ENCODE measurements at places on chromosomes 3 and 15. TPM values are rescaled to one million over a fixed set of nuclear protein-coding genes. Genes with fewer than 3 reads are reported as not detected.

GRCh38 chr3:133899311-133899710 is 3.6 kb upstream of the RAB6B start:
- no peak for DNase-seq

DNA sequence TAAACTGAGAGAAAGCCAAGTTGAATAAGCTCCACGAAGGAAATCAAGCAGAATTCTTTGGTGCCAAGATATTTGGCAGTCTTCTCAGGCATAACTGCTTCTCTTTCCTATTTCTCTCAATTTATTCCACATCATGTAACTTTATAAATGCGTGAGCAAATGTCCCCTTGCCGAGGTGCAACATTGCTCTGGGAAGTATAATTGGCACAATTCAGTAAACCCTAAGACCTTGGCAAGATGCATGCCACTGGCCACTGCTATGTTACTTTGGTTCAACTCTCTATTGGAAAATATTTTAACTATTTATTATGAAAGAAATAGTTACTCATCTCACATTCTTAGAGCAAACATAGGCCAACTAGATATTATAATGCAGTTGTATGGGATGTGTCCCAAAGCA is 170.2 kb downstream of the SUCNR1 start:
- DNase-seq = no peak

The DNAH12 gene
- polyA plus RNA-seq = 0.02 TPM

DNA sequence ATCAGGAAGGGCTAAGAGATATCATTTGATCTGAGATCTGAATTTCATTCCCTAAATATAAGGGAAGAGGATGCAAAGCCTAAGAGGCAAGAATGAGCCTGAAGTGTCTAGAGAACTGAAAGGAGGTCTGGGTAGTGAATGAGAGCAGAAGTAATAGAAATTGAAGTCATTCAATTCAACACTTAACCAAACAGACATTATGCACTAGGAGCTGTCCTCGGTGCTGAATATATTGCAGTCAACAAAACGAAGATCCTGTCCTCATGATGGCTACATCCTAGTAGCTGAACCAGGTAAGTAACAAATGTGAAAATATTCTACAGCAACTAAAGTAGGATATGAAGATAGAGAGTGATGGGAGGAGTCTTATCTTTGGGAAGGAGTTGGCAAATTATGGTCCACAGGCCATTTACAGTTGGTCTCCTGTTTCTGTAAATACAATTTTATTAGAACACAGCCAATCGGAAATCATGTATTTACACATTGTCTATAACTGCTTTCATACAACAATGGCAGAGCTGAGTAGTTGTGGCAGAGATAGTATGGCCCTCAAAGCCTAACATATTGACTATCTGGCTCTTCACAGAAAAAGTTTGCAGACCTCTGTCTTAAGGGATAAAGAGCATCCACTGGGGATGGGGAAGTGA is 192.9 kb upstream of the CADPS start:
- peak; percentile 24 for DNase-seq

The MYRIP gene
- not detected for polyA plus RNA-seq

The ZNF621 gene
- 6.8 TPM for polyA plus RNA-seq

The PSTPIP1 gene
- 0.83 TPM for polyA plus RNA-seq

GRCh38 chr3:113783980-113784379 is 37.1 kb downstream of the ATP6V1A start:
- DNase-seq = no peak

GRCh38 chr3:158452334-158452733 is 118.7 kb upstream of the MLF1 start:
- no peak for DNase-seq

The BCL6 gene
- 20.4 TPM for polyA plus RNA-seq

- DNase-seq = no peak
These were observed 74.3 kb upstream of the TSEN2 start for GRCh38 chr3:12409684-12410596.

DNA sequence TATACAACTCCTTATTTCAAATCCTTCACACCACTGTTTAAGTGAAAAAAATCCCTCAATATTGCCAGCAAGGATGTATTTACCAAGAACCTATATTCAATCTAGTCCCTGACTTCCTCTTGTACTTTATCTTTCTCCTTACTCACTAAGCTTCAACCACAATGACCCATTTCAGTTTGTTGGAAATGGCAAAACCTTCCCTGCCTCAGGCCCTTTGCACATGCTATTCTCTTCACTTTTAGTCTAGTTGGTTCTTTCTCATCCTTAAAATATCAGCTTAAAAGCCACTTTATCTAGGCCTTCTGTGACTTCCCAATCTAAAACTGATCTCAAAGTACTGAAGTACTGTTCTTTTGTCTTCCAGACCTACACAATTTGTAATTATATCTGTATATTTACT is 81.3 kb upstream of the ACTC1 start:
- no peak for DNase-seq

DNA sequence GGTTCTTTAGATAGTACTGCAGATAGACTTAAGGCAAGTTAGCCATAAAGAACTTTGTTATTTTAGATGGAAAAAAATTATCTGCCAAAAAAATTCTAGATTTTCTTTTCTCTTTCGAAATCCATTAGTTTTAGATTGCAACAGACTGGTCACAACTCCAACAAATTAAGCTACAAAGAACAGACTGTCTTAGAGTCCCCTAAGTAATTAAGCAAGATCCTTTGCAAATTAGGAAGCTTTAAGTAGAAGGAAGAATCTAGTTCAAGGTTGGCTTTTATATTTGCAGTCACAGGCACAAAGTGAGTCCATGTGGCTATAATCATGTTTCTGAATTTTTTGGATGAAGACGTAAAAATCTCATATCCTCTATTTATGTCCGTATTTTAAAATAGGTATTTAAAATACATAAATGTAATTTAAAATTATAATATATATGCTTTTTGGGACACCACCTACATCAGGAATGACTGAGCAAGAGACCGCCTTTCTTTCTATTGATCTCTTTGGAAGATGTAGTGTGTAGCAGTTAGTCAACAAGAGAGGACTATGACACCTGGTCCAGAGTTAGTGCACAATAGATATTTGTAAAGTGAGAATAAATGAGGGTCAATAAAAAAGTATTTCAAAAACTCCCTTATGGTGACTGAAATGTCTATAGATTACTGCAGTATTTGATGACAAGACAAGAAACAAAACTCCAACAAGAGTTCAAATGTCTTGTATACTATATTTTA is 34.4 kb downstream of the TMEM45A start:
- DNase-seq = no peak

- peak; percentile 90 for DNase-seq
These were observed 140.7 kb upstream of the MEF2A start for GRCh38 chr15:99424978-99425656.

- DNase-seq = peak; percentile 100
These were observed 34.9 kb upstream of the TIMP4 start for GRCh38 chr3:12193485-12194165.

The LTK gene
- polyA plus RNA-seq = 0.77 TPM

DNA sequence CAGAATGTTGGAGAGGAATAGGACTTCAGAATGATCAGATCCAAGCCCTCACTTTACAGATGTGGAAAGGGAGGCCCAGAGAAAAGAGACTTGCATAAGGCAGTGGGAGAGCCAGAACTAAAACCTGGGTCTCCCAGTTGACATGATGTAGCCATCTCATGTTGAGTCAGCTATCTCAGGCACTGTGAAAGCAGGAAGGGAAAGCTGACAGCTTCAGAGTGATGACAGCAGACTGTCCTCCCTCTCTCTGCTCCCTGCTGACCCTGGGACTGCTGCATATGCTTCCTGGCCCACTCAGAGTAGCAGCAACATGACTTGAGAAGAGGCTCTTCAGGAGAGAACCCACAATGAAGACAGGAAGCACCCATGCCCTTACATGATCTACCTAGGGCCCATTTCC is 14.7 kb downstream of the FHIT start:
- DNase-seq = no peak

The CLRN1 gene
- polyA plus RNA-seq = not detected

- no peak for DNase-seq
These were observed 44.4 kb upstream of the RASA2 start for GRCh38 chr3:141442446-141442845.

DNA sequence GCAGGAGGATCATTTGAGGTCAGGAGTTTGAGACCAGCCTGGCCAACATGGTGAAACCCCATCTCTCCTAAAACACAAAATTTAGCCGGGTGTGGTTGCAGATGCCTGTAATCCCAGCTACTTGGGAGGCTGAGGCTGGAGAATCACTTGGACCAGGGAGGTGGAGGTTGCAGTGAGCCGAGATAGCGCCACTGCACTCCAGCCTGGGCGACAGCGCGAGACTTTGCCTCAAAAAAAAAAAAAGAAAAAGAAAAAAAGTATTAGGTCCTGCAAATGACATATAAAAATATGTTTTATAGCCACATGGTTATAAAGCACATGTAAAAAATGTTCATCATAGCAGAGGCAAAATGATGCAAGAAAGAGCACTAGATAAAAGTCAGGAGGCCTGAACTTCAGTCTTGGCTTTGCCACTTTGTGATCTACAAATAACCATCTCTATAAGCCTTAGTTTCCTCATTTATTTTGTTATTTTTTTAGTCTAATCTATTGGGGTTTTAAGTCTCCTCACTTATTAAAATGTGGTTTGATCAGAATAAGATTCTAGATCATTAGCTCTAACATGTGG is 4.9 kb downstream of the SLC12A6 start:
- DNase-seq = no peak

The RFTN1 gene
- 45.0 TPM for polyA plus RNA-seq
